ENCODE measurements at places on chromosomes 11 and 22.

DNA sequence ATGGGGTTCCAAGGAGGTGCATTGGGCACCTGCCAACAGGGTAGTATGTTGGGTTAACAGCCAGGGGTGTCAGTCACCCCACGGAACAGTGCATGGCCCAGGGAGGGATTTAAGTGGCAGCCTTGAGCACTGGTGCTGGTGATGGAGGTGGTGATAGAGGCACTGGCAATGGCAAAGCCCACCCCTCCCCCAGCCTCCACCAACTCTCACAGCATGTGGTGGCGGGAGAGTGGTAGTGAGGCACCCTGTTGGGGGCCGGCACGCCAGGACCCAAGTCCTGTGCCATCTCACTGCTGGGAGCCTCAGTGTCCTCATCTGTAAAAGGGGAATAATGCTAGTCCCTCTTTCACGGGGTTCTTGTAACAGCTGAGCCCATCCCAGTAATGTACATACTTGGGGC lies 81.5 kb downstream of the MPPED1 start:
- no peak for DNase-seq

GRCh38 chr11:17528181-17528691 lies 16.0 kb downstream of the USH1C start:
- DNase-seq: peak; percentile 27

- DNase-seq: no peak
These were observed 122.6 kb downstream of the CCDC81 start for GRCh38 chr11:86497310-86497709.

- no peak for DNase-seq
These were observed 69.9 kb upstream of the BID start for GRCh38 chr22:17844150-17844549.
